ENCODE measurements at places on chromosomes 3 and 15.

GRCh38 chr15:60379525-60380274, 18.1 kb downstream of the ANXA2 start:
- no peak for DNase-seq

DNA sequence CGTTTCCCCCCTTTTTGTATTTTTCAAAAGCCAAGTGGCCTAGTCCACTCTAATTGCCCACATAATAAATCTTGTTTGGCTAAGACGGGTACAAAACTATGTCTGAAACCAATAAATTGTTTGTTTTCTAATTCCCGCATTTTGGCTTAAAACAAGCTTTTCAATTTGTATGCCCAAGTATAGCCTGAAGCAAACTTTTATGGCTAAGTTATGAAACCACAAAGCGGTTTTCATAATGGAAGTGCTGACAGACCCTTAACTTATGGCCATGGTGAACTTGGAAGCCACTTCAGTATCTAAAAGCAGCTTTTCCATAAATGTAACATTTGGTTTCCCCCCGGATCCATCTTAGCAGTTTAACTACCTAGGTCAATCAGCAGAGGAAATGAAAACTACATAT, 29.9 kb upstream of the POLR2M start:
- no peak for DNase-seq

DNA sequence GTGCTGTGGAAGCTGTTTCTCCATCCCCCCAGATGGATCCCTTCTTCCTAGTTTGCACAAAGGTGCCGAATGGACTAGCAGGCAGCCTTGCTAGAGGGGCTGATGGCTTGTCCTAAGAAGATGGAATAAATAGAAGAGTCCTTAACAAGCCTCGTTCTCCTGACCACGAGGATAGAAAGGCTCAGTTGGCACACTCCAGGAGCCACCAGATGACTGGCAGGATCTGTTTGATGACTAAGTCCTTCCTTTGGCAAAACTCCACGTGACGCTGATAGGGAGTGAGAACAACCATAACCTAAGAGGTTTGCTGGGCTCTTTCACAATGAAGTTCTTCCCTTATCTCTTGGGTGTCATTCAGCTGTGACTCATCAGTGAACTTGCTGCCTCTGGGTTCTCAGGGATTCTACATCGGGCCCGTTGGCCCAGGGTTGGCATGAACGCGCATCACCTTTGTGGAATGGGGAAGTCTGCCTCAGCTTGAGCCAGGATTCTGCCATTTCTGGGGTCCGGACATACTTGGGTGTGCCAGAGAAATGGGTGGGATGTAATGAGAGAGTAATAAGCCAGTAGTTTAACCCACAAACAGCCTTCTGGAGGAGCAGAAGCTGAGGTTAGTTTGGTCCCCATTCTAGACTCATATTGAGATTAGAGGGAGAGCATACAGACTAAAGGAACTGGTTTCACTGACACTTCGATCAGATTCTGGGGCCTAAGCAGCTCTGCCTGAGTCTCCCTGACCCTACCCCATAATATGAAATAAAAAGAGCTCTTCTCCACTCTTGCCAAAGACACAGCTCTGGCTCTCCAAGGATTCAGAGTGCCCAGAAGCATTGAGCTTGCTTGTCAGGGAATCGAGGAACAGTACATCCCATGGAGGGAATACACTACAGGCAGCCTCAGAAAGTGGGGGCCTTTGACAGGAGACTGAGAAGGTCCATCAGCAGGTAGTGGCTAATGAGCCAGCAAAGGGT, 2.0 kb upstream of the MELTF start:
- DNase-seq, result no peak

DNA sequence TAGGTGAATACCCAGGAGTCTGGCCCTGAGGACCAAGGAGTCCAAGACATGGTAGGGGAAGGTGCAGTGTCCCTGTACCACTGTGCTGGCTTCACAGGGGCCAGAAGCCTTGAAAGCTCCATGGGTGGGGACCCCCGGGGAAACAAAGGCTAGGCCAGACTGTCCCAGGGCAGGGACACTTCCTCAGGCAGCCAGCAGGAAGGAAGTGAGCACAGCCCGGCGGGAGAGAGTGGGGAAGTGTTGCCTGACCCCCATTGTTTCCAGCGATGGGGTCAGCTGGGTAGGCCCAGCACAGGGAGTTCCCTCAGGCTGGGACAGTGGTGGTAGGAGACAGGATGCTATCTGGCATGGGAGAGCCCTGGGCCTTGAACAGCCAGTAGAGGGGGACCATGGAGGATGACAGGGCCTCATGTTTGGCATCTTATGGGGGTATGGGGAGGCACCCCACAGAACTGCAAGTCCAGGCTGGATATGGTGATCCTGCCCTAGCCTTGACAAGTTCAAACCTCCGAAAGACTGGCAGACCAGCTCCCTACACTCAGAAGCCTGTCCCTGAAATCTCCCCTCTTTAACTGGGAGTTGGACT, 1.2 kb upstream of the HYAL2 start:
- DNase-seq, result no peak

GRCh38 chr15:34373951-34374350, 7.0 kb upstream of the LPCAT4 start:
- no peak for DNase-seq

DNA sequence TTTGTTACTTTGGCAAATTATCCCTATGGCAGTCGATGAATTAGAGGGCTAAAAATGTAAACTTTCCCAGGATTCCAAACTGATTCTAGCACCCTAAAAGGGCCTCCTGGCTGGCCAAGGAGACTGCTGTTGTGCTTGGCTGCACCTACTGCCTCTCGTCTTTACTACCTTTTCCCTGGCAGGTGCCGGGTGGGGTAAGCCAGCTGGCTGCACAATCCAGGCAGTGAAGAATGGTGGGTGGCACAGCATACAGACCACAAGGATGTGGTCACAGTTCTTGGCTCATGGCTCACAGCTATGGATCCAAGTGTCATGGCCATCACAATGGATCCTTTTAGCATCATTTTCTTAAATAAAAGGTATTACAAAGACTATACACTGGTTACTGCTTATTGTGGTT, 20.7 kb upstream of the SLC25A26 start:
- no peak for DNase-seq

- no peak for DNase-seq
Observed at GRCh38 chr3:76011121-76011520, 225.8 kb upstream of the ZNF717 start.

DNA sequence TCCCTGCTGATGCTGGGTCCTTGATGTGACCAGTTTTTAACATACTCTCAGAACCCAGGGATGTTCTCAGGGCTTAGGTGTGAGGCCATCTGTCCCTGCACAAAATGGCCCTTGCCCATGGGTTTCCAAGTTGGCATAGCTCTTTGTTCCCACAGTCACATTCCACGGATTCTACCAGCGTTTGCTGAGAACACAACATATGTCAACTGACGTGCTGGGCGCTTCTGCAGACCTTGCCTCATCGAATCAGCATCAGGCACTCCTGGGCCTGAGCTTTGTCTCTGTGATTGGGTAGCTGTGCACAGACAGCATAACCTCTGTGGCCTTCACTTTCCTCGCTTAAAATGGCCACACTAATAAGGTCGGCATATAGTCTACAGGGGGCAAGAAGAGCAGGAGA, 69.0 kb downstream of the MGLL start:
- DNase-seq, result no peak

DNA sequence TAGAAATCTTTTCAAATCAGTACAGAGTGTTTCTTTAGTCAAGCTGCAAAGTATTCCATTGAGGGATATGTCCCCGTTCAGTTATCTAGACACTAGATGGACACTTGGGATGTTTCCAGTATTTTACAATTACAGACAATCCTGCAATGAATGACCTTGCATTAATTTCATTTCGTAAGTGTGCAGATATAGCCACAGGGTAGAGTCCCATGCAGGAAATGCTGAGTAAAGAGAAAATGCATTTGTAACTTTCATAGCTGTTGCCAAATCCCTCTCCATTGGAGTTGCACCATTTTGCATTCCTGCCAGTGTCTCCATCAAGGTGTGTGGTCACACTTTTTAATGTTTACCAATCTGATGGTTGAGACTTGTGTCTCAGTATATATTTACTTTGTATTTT, 92.5 kb downstream of the LIPC start:
- DNase-seq, result no peak

- DNase-seq, result no peak
Observed at GRCh38 chr15:98801234-98801561, 152.9 kb downstream of the IGF1R start.

DNA sequence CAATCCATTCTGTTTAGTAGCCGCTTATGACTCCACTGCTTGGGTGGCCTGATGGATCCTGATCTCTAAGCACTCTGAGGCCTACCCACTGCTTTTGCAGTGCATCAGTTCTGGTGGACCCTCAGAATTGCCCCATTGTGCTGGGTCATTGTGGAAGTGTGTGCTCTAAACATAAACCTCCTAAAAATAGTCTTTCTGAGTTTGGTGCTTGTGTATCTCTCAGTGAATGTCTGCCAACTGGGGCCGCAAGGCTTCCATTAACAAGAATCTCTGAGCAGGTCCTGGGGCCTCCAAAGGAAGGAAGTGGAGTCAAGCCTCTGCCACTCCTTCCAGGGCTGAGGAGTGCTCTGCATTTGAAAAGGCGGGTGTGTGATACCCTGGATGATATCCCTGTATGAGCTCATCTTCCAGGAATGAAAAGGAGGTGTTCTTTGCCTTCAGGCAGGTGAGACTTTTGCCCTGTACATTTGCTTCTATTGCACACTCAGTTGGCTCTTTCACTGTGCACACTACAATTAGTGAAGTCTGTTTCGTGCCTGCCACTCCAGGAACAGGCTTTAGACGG, 80.0 kb upstream of the CACNA2D3 start:
- no peak for DNase-seq

DNA sequence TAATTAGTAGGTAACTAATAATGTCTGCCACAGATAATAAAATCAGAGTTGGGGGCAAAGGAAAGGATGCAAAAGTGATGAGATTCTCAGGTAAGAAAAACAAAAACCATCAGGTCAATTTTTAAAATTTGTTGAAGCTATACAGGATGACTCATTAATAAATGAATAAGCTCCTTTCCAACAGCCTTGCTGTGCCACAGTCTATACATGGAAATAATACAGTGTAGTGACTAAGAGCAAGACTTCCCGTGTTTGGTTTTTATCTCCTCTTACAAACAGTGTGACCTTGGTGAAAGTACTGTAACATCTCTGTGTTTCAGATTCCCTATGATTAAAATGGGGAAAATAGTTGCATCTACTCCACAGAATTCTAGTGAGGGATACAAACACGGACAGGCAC, 331.6 kb downstream of the PYDC2 start:
- DNase-seq, result no peak

GRCh38 chr3:20324664-20325478, 138.9 kb upstream of the SGO1 start:
- DNase-seq, result no peak

GRCh38 chr3:53628536-53629401, 134.4 kb downstream of the CACNA1D start:
- DNase-seq, result no peak

DNA sequence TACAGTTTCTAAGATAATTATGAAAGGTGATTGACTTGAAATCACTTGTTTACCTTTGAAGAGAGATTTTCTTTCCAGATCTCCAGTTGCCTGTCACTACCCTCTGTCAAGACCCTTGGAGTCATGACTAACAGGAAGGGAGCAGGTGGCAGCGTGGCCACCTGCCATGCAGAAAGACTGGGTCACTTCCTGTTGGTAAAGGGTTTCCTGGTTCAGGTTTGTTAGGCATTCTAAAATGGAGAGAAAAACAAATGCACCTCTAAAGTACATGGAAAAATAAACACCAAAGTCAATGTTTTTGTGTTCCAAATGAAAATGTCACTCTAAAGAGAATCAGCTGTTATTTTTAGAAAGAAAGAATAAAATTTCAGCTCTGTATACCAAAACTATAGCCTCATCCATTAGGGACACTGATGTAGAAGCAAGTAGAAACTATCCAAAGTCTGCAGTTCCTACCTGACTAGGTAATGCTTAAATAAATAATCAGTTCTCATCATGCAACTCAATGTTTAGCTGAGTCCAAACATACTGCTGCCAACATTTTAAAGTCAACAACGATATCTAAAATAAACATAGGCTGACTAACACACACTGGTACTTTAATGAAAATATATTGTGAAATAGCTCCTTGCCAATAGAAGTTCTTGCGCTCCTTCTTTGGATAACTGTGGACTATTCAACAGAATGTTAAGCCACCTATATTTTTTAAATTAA, 23.9 kb upstream of the TM4SF1 start:
- no peak for DNase-seq

GRCh38 chr15:75368689-75369239, 357 bp upstream of the MAN2C1 start:
- DNase-seq, result peak; percentile 8

DNA sequence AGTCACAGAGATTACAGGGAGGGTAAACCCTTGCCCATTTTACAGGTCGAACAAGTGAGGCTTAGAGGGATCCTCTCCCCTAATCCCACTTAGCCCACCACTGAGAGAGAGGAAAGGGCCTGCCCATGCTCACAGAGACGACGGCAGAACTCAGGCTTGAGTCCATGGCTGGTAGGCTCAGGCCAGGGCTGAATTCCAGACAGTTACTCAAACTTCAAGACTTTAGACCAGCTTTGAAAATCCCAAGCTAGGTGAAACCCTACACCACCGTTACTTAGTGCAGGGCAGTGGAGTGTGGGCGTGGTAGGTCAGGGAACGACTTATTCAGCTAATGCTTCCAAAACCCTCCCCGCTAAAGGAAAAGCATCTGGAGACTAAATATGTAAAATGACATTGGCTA, 16.4 kb downstream of the GRIP2 start:
- DNase-seq, result no peak

- DNase-seq, result no peak
Observed at GRCh38 chr3:45105855-45106671, 40.1 kb downstream of the CDCP1 start.

GRCh38 chr3:79006077-79006476, 761.7 kb downstream of the ROBO1 start:
- no peak for DNase-seq

DNA sequence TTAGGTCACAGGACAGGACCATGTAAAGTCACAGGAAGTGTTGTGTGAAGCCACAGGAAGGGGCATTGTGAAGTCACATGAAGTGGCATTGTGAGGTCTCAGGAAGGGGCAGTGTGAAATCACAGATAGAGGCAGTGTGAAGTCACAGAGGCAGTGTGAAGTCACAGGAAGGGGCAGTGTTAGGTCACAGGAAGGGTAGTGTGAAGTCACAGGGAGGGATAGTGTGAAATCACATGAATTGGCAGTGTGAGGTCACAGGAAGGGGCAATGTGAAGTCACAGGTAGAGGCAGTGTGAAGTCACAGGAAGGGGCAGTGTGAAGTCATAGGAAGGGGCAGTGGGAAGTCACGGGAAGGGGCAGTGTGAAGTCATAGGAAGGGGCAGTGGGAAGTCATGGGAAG, 37.9 kb downstream of the GASK1A start:
- DNase-seq, result no peak

- peak; percentile 87 for DNase-seq
Observed at GRCh38 chr15:74830868-74831267, 4.4 kb downstream of the CPLX3 start.
